Retinal pigment epithelial cell (primary cell): ENCODE measurements at places on chromosomes 16 and 17.

GRCh38 chr17:77496831-77497577, 356.2 kb downstream of the SEC14L1 start:
- no peak for DNase-seq

GRCh38 chr17:80814491-80814890, 177.2 kb upstream of the CHMP6 start:
- no peak for DNase-seq

- DNase-seq, result no peak
Observed at GRCh38 chr17:79086609-79087427, 12.2 kb downstream of the ENGASE start.

DNA sequence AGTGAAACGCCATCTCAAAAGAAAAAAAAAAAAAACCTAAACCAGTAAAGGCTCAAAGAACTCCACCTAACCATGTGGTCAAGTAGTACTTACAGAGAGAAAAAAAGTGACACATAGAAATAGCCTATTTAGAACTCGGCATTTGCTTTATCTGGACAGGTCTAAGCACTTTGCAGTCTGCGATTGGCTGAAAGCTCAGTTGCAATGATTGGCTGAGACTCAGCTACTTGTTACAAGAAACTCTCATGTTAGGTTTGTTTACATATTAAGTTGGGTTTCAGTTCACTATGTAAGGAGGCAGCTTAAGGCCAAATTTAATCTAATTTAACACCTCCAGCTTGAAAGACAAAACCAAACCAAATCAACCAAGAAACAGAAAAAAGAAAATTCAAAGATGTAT, 19.1 kb downstream of the ABCC3 start:
- DNase-seq, result no peak

DNA sequence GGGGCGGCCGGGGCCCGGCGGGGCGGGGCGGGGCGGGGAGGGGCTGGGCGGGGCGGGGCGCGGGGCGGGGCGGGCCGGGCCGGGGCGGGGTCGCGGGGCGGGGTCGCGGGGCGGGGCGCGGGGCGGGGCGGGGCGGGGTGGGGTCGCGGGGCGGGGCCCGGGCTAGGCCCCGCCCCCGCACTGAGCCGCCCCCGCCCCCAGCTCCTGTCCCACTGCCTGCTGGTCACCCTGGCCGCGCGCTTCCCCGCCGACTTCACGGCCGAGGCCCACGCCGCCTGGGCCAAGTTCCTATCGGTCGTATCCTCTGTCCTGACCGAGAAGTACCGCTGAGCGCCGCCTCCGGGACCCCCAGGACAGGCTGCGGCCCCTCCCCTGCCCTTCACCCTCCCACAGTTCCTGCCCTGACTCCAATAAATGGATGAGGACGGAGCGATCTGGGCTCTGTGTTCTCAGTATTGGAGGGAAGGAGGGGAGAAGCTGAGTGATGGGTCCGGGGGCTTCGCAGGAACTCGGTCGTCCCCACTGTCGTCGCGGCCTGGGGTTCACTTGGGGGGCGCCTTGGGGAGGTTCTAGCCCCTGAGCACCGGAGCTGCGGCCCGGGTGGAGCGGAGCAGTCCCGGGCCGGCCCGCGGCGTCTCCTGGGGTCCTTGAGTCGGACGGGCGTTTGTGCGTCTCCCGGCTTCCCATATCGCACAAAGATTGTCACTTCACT, 795 bp upstream of the HBM start:
- no peak for DNase-seq

DNA sequence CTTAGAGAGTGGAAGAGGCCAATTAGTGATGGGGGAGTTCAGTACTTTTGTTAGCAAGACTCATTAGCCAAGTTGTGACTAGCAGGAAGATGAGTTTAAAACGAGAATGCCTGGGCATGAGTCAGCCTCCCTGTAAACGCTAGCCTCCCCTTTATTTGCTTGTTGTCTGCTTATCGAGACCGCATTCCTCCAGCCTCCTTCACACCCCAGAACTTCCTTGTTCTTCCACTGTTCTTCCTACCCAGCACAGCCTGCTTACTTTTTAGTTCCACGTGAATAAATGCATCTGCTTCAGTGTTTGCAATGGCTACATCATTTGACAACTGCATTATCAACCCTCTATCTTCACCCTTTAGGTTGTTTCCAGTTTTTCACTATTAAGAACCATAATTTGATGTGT, 20.2 kb upstream of the OR3A1 start:
- DNase-seq, result no peak

DNA sequence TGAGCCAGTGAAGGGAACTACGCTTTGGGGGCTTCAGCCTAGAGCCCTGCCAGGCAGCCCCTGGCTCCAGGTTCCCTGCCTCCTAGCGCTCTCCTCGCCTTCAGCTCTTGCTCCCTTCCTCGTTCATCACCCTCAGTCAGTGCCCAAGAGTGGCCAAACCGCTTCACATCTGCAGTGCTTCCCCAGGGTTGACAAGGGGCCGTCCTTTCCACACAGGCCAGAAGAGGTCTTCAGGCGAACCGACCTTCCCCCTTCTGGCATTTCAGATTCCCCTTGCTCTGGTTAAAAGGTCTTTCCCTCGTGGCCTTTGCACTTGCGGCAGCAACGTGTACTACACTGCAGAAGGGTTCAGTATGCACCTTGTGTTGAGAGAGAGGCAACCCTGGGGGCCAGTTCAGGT, 4.1 kb downstream of the RASD1 start:
- no peak for DNase-seq

DNA sequence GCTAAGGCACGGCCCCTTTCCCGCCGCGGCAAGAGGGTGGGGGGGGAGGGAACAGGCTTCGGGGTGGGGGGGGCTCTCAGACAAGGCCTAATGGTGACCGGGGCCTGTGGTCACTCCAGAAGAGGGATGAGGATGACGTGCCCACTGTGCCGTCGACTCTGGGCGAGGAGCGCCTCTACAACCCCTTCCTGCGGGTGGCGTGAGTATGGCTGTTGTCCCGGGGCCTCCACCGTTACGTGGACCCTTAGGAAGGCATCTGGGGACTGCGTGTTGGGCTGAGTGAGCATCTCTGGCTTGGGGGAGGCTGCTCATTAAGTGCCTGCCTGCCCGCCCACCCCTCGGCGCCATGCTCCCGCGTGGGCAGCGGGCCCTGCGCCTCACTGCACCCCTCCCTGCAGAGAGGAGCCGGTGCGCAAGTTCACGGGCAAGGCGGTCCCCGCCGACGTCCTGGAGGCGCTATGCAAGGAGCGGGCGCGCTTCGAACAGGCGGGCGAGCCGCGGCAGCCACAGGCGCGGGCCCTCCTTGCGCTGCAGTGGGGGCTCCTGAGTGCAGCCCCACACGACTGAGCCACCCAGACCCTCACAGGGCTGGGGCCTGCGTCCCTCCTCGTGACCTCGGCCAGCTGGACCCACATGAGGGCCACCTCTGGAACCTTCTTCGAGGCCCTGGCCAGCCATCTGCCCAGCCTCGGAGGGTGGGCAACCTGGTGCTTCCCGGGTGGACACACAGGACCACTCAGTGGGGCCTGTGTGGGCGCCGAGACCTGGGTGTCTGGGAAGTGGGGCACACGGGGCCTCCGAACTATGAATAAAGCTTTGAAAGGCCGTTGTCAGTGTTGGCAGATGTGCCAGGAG, 2.2 kb downstream of the HAGHL start:
- no peak for DNase-seq

GRCh38 chr16:84610376-84610775, 7.5 kb downstream of the COTL1 start:
- no peak for DNase-seq

- DNase-seq, result no peak
Observed at GRCh38 chr16:24990803-24991202, 24.4 kb downstream of the ARHGAP17 start.

- DNase-seq, result peak; percentile 24
Observed at GRCh38 chr16:3754081-3754703, 36.9 kb upstream of the TRAP1 start.

- DNase-seq, result no peak
Observed at GRCh38 chr16:55091213-55091870, 160.7 kb downstream of the IRX5 start.

- no peak for DNase-seq
Observed at GRCh38 chr16:52203096-52203495, 343.8 kb downstream of the TOX3 start.

DNA sequence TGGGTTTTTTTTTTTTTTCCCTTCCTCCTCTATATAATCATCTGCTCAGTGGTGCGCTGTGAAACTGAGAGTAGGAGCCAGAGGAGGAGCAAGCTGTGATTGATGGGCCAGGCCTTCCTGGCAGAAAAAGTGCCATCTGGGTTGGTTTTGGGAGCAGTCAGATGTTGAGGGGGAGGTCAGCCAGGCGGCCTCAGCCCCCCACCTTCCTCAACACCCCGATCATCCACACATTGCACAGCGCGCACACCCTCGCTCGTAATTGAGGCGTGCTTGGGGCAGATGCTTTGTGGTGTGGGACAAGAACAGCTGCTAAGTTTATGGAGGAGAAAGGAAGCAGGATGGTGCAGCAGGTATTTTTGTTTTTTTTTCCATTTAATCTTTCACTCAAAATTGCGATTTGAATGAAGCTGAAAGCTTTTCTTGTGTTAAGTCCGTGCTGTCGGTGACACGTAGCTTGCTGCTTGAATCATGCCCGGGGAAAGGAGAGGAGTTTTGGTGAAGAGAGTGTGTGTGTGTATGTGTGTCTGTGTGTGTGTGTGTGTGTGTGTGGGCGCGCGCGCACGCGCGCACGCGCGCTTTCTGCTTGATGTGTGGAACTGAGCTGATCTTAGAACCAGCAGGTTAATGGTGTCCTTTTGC, 177.4 kb downstream of the RBFOX1 start:
- no peak for DNase-seq

- DNase-seq, result no peak
Observed at GRCh38 chr16:73543970-73544599, 496.2 kb upstream of the ZFHX3 start.

GRCh38 chr17:20852239-20852989, 190.4 kb downstream of the USP22 start:
- DNase-seq, result peak; percentile 8

- no peak for DNase-seq
Observed at GRCh38 chr17:62989501-62989900, 23.5 kb downstream of the TANC2 start.

DNA sequence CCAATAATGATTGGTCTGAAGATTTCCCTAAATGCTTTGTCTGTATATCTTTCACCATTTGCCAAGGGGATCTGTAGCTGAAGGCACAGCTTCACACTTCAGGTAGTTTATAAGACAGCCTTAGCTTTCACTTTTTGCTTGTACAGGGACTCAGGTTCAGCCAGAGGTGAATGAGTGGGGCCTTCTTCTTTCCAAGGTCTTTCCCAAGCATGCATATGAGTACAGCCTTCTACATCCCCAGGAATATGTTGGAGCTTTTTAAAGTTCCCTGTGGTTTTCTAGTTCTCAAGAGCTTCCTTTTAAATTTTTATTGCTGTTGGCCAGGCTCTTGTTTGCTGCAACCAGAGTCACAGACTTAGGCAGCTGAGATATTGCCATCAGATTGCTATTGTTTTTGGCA, 17.9 kb upstream of the SPDYE4 start:
- DNase-seq, result no peak

GRCh38 chr16:87297918-87298631, 19.1 kb downstream of the C16orf95 start:
- DNase-seq, result no peak

DNA sequence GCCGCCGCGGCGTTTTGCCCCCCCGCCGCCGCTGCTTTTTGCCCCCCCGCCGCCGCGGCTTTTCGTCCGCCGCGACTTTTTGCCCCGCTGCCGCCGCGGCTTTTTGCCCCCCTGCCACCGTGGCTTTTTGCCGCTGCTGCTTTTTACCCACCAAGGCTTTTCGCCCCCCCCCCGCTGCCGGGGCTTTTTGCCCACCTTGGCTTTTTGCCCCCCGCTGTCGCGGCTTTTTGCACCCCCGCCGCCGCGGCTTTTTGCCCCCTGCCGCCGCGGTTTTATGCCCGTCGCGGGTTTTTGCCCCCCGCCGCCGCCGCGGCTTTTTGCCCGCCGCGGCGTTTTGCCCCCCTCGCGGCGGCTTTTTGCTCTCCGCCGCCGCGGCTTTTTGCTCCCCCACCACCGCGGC, 1343.0 kb downstream of the TP53TG3F start:
- no peak for DNase-seq

- no peak for DNase-seq
Observed at GRCh38 chr17:42475121-42475520, 16.4 kb downstream of the ATP6V0A1 start.

- DNase-seq, result no peak
Observed at GRCh38 chr17:79413611-79414010, 197.2 kb downstream of the RBFOX3 start.

- DNase-seq, result no peak
Observed at GRCh38 chr17:56510554-56511342, 82.8 kb upstream of the NOG start.

DNA sequence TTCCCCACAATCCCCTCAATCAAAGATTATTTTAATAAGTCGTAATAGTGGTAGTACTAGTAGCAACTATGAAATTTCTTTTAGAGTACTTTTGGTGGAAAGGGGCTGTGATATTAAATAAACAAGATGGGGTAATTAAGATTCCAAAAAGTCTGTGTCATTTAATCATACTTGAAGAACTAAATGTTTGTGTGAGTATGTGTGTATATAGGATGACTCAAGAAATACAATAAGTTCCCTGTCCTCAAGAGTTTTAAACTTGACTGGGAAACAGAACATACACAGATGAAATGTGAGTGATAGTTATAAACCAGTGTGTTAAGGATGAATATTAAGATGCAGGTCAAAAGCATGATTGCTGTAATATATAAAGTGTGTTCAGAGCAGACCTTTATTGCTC, 2.3 kb downstream of the ALDH3A2 start:
- DNase-seq, result no peak

- no peak for DNase-seq
Observed at GRCh38 chr16:2027024-2028010, 615 bp downstream of the NHERF2 start.

GRCh38 chr16:68236826-68237242, 907 bp upstream of the ESRP2 start:
- no peak for DNase-seq

GRCh38 chr17:30905742-30906100, 317 bp downstream of the TEFM start:
- DNase-seq, result no peak

DNA sequence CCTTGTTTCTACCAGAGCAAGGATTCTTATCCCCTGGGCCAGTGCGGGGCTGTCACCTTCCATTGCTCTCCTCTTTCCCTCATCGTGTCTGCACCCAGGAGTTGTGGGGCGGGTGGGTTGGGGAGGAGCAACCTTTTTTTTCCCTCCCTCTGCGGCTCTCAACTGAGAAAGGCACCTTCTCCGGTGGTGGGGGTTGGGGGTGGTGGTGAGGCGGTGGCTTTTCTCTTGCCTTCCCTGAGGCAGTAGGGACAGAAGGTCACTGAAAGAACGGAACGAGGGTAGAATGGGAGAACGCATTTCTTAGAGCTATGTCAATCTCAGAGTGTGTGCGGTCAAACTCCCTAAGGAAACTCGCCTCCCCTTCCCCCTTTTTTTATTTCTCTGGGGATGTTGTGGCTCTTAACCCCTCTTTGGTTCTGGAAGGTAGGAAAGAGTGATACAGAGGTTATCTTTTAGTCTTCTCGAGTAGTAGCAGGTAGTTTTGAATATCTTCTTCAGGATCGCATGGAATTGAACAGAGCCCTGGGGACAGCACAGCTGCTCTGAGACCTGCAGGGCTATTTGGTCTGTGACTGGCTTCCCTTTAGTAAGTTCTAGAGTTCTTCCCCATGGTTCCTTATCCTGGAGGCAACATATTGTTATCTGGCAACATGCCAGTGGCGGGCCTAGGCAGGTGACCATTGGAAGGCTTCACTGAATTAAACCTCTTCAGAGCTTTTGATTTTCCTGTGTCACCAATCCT, 994 bp downstream of the CLTC start:
- no peak for DNase-seq
